Stimulated activated CD8-positive, alpha-beta memory T cell treated with anti-CD3 and anti-CD28 coated beads, Interleukin-15, amount 100 ng/mL, for 24 hours (primary cell): ENCODE measurements at places on chromosomes 7 and 10.

- DNase-seq: no peak
These were observed 31.8 kb downstream of the PCLO start for GRCh38 chr7:83130623-83131545.

DNA sequence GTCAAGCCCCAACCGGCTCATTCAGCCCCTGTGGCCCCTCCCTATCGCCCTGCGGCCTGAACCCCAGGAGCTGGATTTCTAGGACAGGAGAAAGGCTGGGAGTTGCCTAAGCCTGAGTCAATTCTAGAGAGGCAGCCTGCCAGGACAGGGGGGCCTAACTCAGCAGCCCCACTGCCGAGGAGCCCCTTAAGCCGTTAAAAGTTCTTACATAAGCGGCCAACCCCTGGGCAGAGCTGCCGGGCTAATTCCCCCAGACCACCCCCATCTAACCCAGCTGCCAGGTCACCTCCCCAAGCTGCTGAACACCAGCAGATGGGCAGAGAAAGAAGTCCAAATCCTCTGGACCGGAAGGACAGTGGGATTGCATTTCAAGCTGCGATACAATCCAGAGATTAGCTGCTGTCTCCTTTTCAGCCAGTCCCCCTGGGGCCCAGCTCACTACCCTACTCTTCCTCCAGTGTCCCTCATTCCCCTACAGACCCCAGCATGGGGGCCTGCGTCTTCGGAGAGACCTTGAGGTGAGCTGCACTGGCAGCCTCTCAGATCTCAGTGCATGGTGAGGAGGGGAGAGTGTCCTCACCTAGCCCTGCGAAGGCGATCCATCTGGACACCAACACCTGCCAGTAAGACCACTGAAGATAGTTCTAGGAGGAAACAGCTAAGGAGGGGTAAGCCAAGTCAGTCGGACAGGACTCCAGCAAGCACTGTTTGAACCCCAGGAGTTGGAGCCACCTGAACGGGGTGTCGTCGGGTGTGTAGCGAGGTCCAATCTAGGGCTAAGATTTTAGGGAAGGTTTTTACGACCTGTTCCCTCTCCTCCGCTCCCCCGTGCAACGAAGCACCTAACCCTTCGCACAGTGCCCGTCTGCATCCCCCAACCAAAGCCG, 830 bp downstream of the IMPDH1 start:
- DNase-seq: no peak

DNA sequence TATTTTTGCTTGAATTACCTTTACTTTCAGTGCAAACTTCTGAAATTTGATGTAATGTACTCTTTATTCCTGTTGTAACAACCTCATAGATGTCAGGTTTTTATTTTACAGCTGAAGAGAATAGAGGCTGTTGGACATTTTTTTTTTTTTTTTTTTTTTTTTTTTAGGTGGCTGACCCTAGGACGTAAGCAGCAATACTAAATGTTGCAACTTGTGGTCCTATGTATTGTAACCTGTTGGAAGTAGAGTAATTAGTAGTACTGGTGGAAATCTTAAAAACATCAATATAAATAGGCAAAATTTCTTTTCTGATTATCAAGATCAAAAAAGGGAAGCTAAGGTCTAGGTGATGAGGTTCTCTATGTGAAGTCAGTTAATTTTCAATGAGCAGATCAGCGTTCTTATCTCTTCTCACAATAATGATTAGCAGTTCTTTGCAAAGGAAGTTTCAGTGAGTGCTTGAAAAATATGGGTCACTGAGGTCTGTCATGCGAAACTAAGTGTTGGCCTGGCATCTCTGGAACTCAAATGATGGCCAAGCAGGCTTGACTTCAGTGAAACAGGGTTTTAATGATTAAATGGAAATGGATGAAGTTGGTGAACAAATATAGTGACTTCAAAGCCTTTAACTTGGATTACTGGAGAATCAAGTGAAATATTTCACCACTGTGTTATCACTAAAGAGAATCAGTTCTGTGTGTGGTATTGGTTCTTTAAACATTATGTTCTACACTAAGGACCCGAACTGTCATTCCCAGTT, 42.7 kb downstream of the BICC1 start:
- DNase-seq: no peak

DNA sequence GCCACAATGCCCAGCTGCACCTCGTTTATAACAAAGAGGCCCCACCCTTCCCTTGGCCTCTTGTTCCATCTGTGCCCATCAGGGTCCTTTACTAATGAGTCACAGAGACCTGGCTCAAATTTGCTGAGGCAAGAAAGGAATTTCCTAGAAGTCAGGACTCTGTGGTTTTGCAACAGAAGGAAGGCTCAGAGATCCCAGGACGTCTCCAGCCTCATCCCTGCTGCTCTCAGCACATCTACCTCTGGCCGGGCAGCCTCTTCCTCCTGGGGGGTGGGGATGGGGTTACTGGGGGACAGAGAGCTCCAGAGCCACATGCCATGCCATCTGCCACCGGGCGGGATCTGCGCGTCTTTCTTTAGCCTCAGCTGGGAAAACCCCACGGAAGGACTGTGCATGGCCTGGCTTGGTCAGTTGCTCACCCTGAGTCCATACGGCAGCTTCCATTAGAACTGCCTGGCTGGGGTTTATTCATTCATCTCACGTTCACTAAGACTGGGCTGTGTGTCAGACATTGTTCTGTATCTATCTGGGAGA, 41.9 kb upstream of the PSMG3 start:
- no peak for DNase-seq

DNA sequence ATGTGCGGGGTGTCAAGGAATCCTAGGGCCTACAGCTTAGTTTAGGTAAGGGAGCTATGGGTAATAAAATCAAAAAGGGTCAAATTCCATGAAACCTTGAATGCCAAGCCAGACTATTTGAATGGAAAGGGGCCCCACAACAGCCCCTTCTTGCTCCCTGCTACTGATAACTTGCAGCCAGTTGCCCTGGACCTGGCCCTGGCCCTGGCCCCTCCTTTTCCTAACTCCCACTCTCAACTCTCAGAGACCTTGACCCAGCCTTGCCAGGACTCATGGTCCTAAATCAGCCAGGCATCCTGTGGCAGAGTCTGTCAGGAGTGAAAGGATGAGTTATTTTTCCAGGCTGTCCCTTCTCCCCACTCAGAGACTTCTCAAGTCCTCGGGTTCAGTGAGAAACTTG, 5.9 kb downstream of the KCNIP2 start:
- no peak for DNase-seq

DNA sequence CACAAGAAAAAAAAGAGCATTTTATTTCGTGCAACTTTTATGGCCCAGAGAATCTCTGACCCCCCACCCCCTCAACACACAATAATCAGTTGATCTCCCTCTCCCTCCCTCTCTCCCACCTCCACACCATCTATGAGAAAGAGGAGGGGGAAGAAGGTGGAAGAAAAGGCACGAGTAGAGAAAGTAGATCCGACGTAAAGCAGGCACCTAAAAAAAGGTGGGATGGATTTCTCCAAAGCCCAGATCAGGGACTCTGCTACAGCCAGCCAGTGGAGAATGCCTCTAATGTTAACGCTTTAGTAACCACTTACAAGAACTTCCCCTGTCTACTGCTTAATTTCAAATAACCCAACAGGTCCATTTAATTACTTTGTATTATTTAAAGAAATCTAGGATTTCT, 24.4 kb downstream of the KMT2C start:
- DNase-seq: no peak

DNA sequence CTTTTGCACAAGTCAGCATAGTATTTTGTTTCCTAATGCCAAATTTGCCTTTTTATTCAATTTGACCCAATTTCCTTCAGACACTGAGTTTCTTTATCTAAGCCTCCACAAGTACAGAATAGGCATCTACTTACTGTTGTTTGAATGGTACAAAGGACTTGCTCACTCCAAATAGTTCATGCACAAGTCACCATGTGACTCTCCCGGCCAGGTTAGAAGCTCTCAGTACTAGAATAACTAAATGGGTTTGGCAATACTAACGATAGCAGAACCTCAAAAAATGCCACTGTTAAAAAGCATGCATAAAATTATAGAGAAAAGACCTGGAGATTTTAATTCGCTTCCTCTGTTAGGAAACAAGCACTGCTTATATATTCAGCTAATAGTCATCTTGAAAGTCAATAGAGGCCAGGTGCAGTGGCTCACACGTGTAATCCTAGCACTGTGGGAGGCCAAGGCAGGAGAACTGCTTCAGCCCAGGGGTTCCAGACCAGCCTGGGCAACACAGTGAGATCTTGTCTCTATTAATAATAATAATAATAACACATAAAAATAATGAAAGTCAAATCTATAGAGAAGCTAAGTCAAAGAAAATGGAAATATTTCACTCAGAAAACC, 335.8 kb upstream of the MBL2 start:
- no peak for DNase-seq

DNA sequence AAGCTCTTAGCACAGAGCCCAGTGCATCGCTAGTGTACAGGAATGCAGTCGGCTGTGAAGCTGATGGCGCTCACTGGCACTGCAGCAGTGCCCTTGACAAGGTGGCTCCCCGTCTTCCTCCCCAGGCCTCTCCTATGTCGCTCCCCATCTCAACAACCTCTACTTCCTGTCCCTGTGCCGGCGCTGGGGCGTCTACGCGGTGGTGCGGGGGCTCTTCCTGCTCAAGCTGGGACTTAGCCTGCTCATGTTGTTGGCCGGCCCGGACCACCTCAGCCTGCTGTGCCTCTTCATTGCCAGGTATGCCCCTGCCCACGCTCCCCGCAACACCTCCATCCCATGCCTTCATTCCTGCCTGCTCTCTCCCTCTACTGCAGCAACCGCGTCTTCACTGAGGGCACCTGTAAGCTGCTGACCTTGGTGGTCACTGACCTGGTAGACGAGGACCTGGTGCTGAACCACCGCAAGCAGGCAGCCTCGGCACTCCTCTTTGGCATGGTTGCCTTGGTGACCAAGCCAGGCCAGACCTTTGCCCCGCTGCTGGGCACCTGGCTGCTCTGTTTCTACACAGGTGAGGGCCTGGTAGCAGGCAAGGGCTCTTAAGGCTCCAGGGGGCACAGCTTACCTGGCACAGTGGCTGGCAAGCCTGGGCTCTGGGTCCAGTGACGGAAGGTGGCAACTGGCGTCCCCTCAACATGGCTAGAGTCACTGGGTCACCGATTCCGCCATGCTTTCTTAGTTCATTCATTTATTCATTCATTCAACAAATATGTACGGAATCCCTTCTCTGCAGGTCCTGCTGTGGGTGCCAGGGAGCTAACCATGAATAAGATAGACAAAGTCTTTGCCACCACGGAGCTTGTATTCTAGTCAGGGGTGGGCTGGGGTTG, 22.3 kb upstream of the C10orf95 start:
- DNase-seq: no peak

GRCh38 chr7:97835296-97836138, 36.7 kb downstream of the ASNS start:
- peak; percentile 15 for DNase-seq

DNA sequence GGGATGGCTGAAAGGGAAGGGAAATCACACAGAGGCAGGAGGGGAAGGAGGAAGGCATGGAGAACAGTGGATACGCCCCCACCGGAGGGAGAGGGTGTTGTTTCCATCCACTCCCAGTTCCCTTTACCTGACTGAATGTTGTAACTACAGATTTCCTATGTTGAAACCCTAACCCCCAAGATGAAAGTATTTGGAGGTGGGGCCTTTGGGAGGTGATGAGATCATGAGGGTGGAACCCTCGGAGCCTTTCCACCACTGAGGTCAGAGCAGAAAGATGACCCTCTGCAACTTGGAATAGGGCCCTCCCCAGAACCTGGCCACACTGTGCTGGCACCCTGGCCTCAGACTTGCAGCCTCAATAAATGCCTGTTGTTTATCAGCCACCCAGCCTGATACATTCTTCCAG, 48.6 kb upstream of the CNPY1 start:
- no peak for DNase-seq

DNA sequence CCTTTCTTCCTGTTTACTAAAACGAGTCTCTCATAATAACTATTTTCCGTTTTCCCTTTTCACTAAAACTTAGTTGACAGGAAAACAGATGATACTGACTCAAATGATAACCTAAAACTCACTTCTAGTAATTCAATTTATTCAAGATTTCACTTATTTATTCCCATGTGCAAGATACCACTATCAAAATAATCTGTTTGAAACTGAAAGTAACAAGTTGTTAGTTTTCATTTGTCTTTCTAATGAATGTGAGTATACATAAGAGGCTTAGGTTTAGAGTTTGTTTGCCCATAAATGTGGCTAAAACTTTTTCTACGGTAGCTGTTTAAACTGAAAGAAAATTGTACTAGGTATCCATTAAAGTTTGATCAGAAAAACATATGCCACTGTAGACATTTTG, 314.9 kb upstream of the STEAP1 start:
- DNase-seq: no peak

GRCh38 chr10:61463035-61463909, 10.1 kb upstream of the TMEM26 start:
- DNase-seq: no peak

DNA sequence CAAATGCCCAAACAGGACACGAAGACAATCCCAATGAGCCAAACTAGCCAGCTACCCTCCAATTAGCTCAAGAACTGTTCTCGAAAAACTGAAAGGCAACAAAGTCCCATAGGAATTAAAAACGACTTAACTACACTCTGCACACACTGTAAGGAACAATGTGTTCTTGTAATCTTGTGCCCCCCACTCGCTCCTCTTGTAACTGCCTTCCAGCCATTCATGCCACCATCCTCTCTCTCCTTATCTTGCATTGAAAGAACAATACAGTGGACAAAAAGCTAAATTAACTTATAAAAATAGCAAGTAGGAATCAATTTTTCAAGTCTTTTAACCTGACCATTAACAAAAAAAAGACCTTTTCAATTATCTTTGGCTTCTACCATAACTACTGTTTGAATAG, 2.9 kb downstream of the CYTH3 start:
- DNase-seq: no peak

GRCh38 chr7:134891262-134891695, 95.0 kb upstream of the AGBL3 start:
- no peak for DNase-seq

DNA sequence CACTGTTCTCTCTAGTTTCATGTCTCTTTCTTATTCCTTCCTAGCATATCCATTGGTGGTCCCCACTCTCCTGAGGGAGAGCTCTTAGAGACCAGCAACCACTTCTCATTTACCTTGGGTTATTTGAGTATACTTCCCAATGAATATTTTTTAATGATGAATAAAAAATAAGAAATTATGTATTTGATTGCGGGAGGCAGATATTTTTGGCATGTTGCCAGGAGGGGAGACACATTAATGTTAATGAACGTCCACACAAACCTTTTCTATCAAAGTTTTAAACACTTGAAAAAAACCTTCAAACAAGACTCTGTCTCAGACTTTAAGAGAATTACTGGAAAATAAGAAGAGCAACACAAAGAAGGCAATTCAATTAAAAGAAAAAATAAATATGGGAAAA, 260.6 kb upstream of the MAGI2 start:
- DNase-seq: no peak

GRCh38 chr7:21948887-21949540, 3.3 kb upstream of the CDCA7L start:
- no peak for DNase-seq

GRCh38 chr10:124084708-124085107, 8.7 kb downstream of the CHST15 start:
- no peak for DNase-seq
